Colonic mucosa (tissue), 4 donors: ENCODE measurements at places on chromosomes 7 and 10.

DNA sequence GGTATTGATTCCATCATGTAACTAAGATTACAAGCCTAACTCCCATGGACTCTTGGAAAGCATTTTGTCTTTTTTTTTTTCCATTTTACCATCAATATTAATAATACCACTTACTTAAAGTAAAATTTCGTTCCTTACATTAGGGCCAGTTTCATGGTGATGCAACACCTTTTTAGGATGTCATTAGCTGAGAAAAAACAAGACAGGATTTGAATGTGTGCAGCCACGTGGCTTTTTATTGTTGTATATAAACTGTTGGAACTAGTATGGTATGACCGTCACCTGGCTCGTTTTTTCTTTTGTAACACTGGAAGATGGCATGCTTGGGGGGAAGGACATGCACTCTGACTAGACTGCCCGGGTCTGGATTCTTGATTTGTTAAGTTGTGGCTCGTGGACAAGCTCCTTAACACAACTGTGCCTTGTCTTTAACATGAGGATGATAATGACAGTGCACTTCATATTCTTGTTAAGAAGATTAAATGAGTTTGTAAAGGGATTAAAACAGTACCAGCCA is 42.1 kb downstream of the ARHGAP21 start:
- DNase-seq: peak; percentile 41

- no peak for DNase-seq
Observed at GRCh38 chr10:84543948-84544347, 215.6 kb downstream of the CCSER2 start.

DNA sequence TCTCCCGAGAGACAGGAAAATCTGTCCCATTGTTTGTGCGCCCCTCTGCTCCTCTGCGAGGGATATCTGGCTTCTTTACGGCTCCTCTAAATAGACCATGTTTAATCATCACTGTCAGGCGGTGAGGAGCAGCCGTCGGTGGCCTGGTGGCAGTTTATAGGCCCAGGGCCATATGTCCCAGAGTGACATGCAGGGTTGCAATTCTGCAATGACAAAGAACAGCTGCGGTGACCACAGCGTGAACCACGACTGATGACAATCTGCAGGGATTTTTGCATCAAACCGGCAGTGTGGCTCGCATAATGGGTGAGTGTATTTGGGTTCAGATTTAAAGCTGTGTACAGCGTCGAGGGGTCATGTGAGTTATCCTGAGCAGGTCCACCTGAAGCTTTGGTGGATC is 41.5 kb downstream of the GATA3 start:
- DNase-seq: no peak

DNA sequence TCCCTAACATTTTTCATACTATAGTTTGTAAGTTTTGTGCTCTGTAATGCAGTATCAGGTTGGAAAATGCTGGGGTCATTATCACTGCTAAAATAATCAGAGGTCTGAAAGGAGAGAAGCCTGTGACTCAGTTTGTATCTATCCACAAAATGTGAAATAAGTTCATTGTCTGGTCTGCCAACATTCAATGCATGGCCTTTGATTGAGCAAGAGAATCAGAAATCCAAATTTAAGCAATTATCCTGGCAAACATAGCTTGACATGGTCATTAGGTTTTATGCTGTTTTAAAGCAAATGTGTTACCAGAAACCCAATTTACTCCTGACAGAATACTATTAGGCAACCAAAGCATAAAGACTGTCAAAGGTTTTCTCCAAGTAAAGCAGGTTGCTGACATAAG is 709.7 kb upstream of the SEMA3D start:
- no peak for DNase-seq

DNA sequence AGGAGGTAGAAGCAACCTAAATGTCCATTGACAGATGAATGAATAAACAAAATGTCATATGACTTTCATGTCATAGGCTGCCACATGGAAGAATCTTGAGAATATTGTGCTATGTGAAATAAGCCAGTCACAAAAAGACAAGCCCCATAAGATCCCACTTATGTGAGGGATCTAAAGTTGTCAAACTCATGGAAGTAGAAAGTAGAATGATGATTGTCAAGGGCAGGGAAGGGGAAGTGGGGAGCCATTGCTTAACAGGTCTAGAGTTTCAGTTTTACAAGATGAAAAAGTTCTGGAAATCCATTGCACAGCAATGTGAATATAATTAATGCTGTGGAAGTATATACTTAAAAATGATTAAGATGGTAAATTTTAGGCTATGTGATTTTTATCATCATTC is 229.3 kb upstream of the KMT2E start:
- no peak for DNase-seq

- DNase-seq: no peak
Observed at GRCh38 chr10:123129618-123130271, 6.0 kb upstream of the HMX3 start.

GRCh38 chr7:26493737-26494428 is 202.2 kb downstream of the SNX10 start:
- no peak for DNase-seq

- peak; percentile 41 for DNase-seq
Observed at GRCh38 chr10:50310560-50311174, 59.4 kb upstream of the ASAH2 start.

GRCh38 chr7:15972862-15973275 is 286.4 kb upstream of the MEOX2 start:
- DNase-seq: no peak

GRCh38 chr7:43199371-43200160 is 87.1 kb downstream of the HECW1 start:
- DNase-seq: no peak
